Cardiac septum (tissue), 1 donor: ENCODE measurements at places on chromosomes 16 and 17. TPM values are rescaled to one million over a fixed set of nuclear protein-coding genes. Genes with fewer than 3 reads are reported as not detected.

DNA sequence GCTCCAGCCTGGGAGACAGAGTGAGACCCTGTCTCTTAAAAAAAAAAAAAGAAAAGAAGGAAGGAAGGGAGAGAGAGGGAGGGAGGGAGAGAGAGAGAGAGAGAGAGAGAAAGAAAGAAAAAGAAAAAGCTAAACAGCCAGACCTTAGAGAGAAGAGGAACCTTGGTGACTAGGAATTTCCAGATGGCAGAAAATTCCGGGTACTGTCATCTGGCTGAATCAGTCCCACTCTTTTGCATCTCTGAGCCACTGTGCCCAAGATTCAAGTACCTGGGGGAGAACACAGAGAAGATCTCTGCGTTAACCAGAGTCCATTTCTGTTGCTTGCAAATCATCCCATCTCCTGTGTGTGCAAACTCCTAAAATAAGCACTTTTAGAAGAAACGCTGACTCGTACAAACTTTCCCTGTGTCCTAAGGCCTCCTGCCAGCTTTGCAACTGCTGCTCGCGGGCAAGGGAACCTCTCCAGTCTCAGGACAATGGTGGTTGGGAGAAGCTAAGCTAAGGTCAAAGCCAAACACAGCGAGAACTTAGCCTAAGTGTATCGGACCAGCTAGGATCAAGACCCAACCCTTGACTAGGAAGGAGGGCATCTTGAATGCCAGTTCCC lies 18.0 kb downstream of the BMERB1 start:
- no peak for DNase-seq

DNA sequence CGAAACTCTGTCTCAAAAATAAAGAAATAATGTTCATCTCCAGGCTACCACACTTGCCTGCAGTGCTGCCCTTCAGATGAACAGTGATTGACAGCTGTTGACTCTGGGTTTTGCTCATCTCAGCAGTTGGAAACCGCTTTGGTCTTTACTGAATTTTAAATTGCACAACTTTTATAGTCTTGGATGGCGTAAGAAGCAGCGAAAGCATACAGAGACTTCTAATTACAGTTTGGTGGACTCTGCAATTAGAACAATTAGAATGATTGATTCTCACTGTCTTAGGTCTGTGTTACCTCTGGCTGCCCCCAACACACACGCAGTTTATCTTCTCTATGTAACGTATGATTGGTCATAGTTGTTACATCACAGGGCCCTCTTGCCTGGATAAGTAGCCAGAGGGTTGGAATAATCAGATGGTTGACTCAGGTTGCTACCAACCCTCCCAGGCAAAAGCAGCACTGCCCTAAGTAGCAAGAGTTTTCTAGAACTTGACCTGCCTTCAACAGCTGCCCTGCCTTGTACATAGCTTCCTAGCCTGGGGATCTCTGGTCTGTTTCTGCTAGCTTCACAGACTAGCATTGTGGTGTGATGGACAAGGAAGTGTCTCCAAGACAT lies 1.9 kb upstream of the NAT9 start:
- DNase-seq, result no peak

DNA sequence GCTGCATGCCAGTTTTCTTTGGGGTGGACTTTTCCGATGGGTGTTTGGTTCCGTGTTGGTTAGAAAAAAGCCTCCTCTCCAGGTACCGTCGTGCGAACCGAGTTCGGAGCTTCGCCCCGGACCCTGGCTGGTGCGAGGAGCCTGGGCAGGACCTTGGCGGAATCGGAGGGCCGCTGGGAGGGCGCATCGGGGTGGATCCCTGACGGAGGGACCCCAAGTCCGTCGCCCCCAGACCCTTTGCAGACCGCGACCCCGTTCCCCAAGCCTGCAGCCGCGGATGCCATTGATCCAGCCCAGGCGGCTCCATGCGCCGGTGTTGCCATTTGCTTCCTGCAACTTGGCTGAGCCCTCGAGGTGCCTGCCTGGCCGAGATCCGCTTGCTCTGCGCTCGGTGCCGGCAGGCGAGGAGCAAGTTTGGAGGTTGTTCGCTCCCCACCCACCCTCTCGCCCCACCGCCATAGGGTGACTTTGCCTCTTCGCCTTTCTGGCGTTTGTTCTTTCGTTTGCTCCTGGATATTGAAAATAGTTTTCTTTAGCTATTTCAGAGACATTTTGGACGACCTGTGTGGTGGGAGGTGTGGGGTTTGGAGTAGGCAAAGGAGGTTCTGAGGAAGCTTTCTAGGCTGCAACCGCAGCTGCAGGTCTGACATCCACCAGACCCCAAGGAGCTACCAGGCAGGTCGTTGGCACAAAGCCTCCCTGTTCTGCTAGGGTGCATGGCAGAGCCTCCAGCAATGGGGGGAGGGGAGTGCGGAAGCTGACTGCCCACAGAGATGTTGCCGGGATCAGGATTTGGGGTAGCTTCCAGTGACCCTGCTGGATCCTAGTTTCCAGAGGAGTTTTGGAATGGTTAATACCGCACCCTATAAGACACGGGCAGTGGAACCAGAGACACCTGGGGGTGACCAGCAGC lies 58.2 kb downstream of the RAP1GAP2 start:
- no peak for DNase-seq

DNA sequence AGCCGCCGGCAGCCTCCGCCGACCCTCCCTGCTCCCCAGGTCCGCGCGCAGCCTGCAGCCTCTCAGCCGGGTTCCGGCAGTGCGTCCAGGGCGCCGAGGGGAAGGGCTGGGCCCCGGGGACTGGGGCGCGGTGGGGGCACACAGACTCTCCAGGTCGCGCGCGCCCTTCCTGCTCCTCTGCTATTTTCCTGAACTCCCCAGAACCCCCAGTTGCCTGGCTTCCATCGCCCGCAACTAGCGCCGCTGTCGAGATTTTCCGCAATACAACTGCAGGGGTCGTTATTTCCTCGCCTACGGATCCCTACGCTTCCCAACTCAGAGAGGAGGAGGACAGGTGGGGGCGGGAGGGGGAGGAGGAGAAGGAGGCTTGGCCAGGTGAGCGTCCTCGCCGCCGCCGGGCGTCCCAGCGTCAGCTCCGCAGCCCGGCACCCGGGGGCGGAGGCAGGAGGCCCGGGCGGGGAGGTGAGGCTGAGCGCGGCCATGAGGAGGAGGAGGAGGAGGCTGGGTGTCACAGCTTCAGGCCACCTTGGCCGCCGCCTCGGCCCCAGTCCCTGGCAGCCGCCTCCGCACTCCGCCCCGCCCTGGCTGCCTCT lies at the start of gene CA10:
CA10 (minus strand) TSS at position 265 of the 593 bp plus-strand sequence.
- DNase-seq, result no peak

Gene TMIGD1
- total RNA-seq, result not detected

- no peak for DNase-seq
These were observed 49.1 kb upstream of the ACSF3 start for GRCh38 chr16:89044418-89045180.

DNA sequence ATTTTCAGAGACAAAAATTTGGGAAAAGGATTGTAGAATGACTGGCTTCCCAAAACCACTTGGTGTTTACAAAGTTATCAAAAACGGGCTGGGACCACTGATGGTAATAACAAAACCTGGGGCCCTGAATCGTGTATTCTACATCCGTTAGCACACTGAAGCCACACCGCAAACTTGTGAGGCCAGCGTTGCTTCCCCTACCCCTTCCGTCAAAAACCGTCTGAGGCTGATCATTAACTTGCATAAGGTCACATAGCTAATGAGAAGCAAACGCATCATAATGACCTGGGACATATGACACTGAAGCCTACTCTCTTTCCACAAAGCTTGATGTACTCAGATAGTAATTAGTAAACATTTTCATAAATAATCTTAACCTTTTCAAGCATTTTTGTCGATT lies 704.3 kb downstream of the MAF start:
- DNase-seq, result no peak

Gene MYH8
- total RNA-seq, result 0.05 TPM

- no peak for DNase-seq
These were observed 2.8 kb upstream of the MSI2 start for GRCh38 chr17:57253362-57254065.
